H54 (cell line): ENCODE measurements at places on chromosomes 12 and 14.

DNA sequence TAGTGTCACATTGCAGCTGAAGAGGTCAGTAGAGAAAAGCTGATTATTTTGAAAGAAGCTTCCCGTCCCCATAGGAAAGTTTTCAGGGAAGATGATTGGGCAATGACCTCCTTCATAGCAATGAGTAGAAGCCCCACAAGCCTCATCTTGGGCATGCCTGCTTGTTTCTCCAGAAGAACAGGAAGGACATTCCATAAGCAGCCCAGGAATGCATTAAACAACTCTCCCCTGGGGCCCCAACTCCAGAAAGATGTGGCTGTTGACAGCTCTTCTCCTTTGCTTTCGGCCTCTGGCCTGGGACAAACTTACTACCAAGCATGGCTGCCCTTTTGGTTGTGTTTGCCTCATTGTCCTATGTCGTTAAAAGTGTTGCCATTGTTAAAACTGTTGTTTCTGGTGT lies 5.7 kb upstream of the VDR start:
- no peak for DNase-seq

DNA sequence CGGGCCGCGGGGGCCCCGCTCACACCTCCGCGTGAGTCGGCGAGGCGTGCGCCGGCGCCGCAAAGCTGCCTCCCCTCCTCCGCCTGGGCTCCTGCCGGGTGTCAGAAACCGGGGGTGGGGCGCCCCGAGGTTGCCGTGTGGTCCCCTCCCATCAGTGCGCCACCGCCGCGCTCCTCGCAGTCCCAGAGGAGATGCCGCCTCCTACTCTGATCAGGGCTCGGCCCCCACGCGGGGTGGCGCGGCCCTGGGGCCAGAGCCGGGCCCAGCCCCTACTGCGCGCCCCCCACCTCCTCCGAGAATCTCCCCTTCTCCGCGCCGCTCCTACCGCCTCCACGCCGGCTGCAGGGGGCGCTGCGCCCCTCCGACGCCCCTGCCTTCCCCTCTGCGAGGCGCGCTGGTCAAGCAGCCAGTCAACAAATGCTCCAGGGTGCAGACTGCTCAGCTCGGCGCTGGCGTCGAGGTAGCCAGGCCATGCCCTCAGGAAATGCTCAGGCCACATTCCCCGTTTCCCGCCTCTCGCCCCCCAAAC lies 467 bp upstream of the JAG2 start:
- no peak for DNase-seq

- DNase-seq = peak; percentile 52
Measured at GRCh38 chr12:117854339-117855012, 114.3 kb downstream of the KSR2 start.

- no peak for DNase-seq
Measured at GRCh38 chr14:77296155-77296554, 24.5 kb downstream of the POMT2 start.

- DNase-seq = no peak
Measured at GRCh38 chr14:43166163-43166562, 1340.9 kb downstream of the FSCB start.

DNA sequence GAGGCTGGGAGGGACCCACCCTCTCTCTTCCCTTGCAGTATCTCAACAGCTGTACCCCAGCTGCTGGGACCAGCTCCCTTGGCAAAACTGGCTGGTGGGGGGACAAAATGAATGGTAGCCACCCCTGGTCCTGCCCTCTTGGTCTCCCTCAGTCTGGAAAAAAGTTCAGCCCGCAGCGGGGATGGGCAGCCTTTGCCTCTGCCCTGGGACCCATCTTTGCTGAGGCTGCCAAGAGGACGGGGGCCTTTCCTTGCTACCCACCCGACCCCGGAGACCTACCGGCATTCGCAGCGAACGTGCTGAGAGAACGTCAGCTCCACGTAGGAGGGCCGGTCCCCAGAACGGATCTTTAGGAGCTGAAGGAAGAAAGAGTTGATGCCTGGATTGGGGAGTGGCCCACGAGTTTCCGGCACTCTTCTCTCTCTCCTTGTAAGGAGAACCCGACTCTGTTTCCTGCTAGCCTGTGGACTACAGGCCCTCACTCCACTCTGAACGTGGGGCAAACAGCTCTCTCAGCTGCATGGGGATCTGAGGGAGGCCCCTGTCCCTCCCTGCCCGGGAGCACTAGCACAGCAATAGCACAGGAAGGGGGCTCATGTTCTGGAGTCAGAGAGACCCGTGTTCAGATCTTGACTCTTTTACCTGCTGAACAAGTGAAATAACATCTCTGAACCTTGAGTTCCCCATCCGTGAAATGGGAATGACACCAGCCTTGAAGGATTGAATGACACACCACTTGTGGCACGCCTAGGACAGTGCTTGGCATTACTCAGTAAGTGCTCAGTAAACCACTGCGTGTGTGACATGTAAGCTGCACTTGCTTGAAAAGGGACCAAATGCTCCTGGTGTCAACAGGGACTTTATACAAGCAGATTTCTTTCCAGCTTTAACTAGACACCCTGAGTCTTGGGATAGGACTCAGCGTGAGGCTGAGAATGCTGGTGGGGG lies 6.9 kb downstream of the PGF start:
- no peak for DNase-seq

DNA sequence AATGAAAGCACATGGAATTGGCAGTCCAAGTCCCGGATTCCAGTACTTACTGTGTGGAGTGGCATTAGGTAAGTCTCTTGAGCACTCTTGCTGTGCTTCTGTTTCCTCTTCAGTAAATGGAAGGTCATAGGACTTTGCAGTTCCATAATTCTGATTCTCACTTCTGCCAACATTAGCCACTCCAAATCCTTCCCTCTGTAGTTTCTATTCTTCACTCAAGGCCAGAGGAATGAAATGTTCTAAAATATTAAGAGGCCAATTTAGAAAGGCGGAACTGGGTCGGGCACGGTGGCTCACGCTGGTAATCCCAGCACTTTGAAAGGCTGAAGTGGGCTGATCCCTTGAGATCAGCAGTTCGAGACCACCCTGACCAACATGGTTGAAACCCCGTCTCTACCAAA lies 19.8 kb upstream of the SLC5A8 start:
- no peak for DNase-seq

DNA sequence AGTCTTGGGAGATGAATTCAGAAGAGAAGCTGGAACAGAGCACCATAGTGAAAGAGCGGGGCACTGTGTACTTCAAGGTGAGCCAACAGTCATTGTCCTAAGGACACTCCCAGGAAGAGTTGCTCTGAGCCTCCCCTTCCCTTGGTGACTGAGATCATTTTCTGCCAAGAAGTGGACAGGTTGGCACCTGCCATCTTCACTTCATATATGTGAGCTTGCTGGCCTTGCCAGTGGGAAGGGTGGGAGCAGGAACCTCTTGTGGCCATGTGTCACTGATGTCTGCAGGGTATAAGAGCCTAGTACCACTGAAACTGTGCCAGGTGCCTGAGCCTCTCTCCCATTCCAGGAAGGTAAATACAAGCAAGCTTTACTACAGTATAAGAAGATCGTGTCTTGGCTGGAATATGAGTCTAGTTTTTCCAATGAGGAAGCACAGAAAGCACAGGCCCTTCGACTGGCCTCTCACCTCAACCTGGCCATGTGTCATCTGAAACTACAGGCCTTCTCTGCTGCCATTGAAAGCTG lies 5.3 kb downstream of the FKBP4 start:
- no peak for DNase-seq

GRCh38 chr14:44981198-44981597 lies 19.2 kb downstream of the TOGARAM1 start:
- no peak for DNase-seq

GRCh38 chr12:10097521-10097920 lies 1.3 kb downstream of the CLEC1A start:
- DNase-seq = no peak

DNA sequence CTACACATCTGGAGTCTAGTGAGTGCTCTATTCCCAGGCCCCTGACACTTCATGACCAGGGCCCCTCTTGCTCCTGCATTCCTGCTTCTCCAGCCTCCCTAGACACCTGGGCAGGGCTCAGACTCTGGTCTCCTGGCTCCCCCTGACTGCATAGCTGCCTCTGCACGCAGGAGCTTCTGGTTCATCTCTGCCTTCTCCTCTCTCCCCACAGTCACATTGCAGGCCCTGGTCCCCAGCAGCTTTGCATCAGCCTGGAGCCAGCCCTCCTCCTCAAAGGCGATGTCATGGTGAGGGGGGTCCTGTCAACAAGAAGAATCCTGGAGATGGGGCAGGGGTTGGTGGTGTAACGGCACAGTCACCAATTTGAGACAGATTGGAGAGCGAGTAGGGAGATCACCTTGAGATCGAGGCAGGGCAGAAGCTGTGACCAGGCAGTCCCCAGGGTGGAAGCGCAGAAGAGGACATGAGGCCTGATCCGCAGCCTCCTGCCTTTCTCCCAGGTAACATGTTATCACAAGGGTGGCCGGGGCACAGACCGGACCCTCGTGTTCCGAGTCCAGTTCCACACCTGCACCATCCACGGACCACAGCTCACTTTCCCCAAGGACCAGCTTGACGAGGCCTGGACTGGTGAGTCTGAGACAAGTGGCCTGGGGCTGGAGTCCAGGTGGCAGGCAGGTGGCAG lies 8.1 kb downstream of the TNS2 start:
- no peak for DNase-seq

DNA sequence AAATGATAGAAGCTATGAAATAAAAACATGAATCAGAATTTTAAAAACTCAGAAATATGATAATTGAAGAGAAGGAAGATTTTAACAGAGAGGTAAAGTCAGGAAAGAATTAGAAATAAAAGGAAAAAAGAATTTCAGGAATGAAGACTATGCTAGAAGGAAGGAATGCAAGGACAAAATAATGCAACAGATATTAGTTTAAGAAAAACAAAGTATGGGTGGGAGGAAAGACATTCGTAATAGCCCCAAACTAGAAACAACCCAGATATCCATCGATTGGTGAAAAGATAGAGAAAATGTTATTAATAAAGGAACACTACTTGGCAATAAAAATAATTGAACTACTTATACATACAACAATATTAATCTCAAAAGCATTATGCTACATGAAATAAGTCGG lies 129.6 kb downstream of the AKAP6 start:
- DNase-seq = no peak

DNA sequence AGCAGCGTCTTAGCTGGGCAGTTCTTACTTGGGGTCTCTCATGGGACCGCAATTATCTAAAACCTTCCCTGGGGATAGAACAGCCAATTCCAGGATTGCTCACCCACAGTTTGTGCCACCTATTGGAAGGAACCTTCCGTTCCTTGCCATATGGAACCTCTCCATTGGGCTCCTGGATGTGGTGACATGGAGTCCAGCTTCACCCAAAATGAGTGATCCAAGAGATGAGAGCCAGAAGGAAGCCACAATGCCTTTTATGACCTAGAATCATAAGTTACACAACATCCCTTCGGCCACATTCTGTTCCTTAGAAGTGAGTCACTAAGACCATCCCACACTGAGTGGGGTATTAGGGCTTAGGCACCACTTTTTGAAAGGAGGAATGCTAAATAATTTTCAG lies 164.4 kb downstream of the FBXL14 start:
- peak; percentile 8 for DNase-seq

GRCh38 chr12:110168732-110169455 lies 44.7 kb downstream of the IFT81 start:
- DNase-seq = no peak

DNA sequence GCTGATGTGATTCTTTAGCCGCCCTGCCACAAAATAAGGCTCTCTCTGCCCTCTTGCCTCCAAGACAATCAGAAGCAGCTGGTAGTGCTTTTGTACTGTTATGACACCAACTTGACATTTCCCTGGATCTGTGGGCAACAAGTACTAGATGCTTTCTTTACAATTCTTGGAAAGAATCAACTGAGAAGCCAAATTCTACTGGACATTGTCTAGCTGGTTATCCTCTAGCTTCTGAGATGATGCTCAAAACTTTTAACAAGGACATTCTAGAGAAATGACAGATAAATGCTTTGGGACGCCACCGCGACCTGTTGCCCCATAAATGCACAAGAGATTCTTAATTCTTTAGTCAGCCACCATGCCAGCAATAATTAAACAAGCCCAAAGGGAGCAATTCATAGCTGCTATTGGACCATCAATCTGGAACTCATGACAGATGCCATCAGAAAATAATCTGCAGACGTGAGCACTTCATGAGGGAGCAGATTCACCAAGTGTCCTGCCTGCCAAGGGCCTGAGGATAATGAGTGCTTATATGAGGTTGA lies 22.8 kb downstream of the FMNL3 start:
- DNase-seq = no peak

GRCh38 chr14:54533100-54533499 lies 23.4 kb downstream of the CGRRF1 start:
- no peak for DNase-seq

GRCh38 chr12:34186492-34186891 lies 164.2 kb downstream of the ALG10 start:
- DNase-seq = no peak

DNA sequence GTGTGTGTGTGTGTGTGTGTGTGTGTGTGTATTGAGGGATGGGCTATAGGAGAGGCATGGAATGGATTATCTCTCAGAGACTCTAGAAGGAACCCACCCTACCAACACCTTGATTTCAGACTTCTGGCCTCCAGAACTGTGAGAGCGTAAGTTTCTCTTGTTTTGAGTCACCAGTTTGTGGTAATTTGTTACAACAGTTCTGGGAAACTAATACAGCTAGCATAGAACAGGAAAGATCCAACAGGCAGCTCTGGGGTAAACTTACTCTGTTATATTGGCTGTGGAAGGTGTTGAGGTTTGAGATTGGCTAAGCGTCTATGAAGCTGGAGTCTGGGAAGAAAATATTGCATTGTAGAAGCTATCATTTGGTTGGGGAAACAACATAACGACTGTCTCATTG lies 334.3 kb downstream of the AACS start:
- no peak for DNase-seq

GRCh38 chr12:8065991-8066594 lies at the start of gene C3AR1:
TSS of gene C3AR1 (minus strand) at chr12:8066359. CDS start at chr12:8060185, 6,174 bp downstream.
- peak; percentile 46 for DNase-seq

GRCh38 chr12:108612788-108613282 lies 15.0 kb upstream of the TMEM119 start:
- no peak for DNase-seq

GRCh38 chr12:12024911-12025682 lies 45.6 kb upstream of the BCL2L14 start:
- DNase-seq = no peak

GRCh38 chr14:56371737-56372136 lies 207.9 kb upstream of the TMEM260 start:
- no peak for DNase-seq

GRCh38 chr14:68238551-68238950 lies 419.0 kb downstream of the RAD51B start:
- DNase-seq = no peak

GRCh38 chr14:22842211-22843122 lies 6.1 kb downstream of the MMP14 start:
- DNase-seq = no peak

DNA sequence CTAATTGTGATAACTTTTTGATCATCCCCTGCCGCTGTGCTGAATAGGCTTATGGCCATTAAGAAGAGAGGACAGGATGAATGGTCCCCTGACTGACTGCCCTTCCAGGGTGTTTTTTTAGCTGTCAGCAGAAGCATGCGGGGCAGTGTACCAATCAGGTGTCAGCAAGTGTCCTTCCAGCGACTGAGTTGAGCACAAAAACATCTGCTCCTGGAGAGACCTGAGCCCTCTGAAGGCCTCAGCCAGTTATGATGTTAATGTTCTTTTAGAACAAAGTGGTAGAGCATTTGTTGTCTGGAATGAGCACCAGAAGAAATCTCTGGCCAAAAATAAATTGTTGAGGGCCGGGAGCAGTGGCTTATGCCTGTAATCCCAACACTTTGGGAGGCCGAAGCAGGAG lies 37.5 kb downstream of the P2RX7 start:
- no peak for DNase-seq

- DNase-seq = no peak
Measured at GRCh38 chr14:35855876-35856481, 29.8 kb downstream of the BRMS1L start.
